Stimulated activated CD4-positive, alpha-beta T cell treated with anti-CD3 and anti-CD28 coated beads, Interleukin-15, amount 100 ng/mL, for 1 hour (primary cell): ENCODE measurements at places on chromosomes 3 and 15.

- no peak for DNase-seq
Observed at GRCh38 chr15:69629631-69630161, 177.1 kb downstream of the RPLP1 start.

- DNase-seq = no peak
Observed at GRCh38 chr3:16298891-16299290, 33.9 kb downstream of the OXNAD1 start.

GRCh38 chr3:183548262-183548769 lies 7.2 kb downstream of the KLHL6 start:
- DNase-seq = no peak

- no peak for DNase-seq
Observed at GRCh38 chr15:33256874-33257273, 53.9 kb upstream of the RYR3 start.

- no peak for DNase-seq
Observed at GRCh38 chr3:86658876-86659275, 332.1 kb downstream of the VGLL3 start.

- DNase-seq = no peak
Observed at GRCh38 chr15:60605879-60606307, 127.0 kb upstream of the ICE2 start.

DNA sequence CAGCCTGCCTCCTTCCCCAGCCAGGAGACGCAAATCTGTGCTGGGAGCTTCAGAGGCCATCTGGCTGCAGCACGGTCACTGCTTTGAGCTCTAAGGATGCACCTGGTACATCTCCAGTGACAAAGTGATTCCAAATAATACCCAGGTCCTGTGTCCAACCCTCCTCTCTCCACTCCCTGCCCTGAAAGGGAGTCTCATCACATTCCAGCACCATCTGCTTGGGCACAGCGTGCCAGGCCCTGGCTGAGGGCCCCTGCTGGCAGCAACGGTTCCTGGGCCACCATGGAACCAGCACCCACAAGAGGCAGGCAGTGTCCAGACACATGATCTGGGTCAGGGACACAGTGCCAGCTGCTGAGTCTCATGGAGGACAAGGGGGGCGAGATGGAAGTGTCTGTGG lies 81.3 kb downstream of the MTHFS start:
- no peak for DNase-seq

DNA sequence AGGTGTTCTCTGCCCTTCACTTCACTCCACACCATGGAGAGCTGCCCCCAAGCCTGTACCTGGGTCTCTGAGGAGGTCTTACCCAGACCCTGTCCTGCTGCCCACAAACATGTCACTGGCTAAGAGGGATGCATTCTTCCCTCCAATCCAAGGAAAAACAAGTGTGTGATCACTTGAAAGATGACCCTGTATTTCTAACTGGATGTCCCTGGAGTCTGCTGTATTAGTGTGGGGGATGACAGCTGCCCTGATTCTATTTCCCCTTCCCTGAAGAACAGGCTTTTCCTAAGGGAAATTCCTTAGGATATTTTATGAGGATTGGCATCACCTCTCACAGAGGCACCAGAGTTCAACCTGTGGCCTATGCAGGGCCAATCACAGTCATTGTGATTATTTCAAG lies 55.0 kb upstream of the GATA2 start:
- no peak for DNase-seq

- peak; percentile 50 for DNase-seq
Observed at GRCh38 chr3:115146418-115147328, at the start of gene ZBTB20. ZBTB20 (minus strand) TSS chr3:115147288.

GRCh38 chr15:25713736-25714537 lies 149.2 kb downstream of the ATP10A start:
- no peak for DNase-seq

GRCh38 chr15:52005748-52006701 lies 13.0 kb upstream of the MAPK6 start:
- DNase-seq = no peak

GRCh38 chr15:34942363-34942762 lies 27.2 kb downstream of the AQR start:
- DNase-seq = no peak

- no peak for DNase-seq
Observed at GRCh38 chr3:114519415-114519814, 225.6 kb downstream of the TIGIT start.

DNA sequence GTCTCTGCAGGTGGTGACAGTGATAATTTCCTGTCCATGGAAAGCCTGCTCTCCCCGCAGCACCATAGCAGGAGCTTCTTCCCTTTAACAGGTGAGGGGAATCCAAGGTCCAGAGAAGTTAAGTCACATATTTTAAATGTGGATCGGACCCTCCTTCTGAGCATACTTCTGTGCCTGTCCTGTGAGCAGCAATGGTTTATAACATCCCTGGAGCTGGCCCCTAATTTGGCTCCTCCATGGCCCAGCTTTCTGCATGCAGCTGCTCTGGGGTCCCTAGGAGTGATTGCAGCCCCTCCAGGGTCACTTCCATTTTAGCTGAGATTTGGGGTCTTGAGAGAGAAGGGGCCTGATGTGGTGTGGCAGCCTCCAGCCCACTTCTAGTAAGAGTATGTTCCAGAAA lies 127.8 kb downstream of the EEFSEC start:
- no peak for DNase-seq

DNA sequence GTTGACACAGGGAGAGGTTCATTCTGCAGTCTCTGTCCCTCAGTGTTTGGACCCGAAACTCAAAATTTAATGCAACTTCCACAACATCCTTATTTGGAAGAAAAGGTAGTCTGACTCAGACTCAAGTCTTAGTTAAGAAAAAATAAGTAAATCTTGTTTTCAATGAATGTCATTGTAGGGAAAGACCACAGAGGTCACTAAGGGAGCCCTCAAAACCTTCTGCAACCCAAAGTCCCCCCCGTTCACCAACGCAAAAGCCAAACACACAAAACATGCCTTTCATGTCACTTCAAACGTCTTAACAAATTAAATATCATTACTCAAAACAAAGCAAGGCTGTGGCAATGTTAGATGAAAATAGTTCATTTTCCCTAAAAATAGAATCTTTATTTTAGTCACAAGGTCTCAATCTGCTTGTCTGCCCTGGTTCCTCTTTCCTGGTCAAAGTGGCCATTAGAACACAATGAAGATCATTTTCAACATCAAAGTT lies 20.9 kb upstream of the SSUH2 start:
- no peak for DNase-seq

DNA sequence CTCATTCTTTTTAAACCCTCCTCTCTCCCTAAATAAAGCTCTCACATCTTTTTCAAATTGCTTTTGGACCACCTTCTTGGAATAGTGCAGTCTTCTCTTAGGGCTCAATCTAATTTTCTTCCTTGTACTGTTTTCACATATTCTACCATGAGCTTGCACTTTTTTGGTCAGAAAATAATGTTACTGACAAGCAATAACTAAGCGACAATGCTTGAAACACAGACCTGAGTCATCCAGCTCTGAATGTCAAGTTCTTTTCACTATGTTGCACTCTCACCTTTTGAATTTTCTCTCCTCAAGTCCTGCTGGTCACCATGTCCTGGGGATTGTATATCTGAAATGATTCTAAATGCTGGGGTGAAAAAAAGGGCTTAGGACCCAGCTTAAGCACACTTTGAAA lies 8.9 kb downstream of the TNFAIP8L3 start:
- DNase-seq = no peak

GRCh38 chr3:55675478-55675877 lies 188.4 kb upstream of the WNT5A start:
- no peak for DNase-seq

DNA sequence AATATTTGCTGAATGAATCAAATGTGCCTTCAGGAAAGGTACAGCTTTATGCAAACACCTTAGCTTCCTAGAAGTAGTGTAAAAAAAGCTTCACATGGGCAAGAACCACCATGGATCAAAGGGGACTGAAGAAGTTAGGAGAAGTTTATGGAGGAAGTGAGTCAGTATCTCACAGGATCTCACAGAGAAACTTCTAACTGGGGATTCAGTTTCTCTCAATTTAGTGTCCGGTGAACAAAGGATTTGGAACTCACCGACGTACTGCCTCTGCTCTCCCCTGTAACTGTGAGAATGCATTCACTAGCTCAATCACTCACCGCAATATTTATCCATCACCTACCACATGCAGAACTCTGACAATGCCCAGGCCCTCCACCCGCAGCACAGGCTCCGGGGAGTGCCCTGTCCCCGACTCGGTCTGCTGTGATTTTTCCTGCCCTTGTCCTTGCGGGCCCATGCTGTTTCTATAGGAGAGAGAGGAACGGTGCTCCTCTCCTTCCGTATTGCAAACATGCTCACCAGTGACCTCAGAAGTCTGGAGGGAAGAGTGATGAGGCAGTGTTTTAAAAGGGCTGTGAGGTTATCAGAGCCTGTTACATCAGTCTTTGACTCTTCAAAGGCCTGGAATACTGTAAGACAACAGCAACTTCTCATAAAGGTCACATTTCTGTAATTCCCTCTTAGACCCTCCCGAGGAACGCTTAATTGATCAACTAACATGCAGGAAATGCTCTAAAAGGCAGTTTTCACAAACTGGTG lies 222.5 kb upstream of the ICE2 start:
- DNase-seq = no peak

DNA sequence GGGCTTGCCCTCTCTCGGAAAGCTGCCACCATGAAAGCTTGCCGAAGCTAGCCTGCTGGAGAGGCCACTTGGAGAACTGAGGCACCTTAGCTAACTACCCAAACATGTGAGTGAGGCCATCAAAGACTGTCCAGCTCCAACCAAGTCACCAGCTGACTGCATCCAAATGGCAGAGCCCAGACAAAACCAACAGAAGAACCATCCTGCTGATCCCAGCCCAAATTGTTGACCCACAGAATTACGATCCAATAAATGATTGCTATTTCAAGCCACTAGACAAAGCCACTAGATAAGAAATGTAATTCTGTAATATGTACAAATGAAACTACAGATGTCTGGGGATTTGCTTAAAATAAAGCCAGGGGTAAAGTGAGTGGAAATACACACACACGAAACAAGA lies 109.8 kb upstream of the TRPM1 start:
- DNase-seq = no peak

DNA sequence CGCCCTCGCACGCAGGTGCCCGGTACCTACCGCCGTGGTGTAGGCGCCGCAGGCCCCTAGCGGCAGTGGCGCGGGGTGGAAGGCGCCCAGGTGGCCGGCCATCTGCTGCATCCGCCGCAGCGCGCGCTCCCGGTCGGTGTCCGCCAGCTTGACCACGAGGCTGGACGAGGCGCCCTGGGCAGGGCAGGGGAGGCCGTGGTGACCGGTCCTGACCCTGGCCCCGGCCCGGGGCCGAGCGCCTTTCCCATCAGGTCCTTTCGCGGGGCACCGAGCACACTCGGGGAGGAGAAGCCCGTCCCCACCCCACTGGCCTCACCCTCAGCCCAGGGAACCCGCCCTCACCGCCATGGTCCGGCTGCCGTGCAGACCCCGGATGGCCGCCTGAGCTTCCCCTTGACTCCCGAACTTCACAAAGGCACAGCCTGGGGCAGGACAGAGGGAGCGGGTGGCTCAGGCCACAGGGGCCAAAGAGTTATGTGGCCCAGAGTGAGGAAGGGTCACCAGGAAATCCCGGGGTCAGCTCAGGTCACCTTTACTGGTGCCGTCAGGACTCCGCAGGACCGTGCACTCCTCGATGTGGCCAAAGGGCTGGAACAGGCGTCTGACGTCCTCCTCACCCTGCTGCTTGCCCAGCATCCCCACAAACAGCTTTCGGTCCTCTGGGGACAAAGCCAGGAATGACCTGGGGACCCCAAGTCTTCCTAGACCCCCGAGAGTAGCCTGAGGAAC lies 17.4 kb upstream of the PARP6 start:
- DNase-seq = no peak

DNA sequence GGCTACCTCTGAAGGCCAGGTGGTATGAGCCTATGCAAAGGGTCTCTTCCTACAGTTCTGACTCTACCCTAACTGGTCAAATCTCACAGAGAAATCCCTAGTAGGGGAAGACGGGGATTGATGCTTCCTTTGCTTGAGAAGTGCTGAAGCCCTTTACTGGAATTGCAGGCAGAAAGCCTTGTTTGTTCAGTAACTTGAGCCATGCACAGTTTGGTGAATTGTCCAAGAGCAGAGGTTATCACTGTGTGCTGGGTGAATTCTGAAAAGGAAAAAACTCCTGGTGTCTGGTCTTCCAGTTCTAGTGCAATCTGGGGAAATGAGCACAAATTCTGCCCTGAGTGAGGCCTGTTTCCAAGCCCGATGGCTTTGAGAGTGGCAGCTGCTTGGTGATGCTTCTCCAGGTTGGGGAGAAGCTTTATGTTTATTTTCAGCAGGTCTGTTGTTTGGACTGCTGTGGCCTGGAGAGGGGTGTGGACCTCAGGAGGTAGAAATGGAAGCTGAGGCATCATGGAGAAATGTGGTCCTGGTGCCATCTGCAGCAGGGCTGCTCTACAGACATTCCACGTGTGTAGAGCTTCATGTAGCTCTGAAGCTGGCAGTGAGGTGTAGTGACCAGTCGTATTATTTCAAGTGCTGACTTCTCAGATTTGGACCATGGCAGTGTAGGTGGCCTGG lies 60.9 kb downstream of the ARNT2 start:
- DNase-seq = no peak

- DNase-seq = no peak
Observed at GRCh38 chr15:51709031-51709430, 27.7 kb downstream of the SCG3 start.

- no peak for DNase-seq
Observed at GRCh38 chr3:160911411-160911810, 155.4 kb downstream of the PPM1L start.

- DNase-seq = no peak
Observed at GRCh38 chr15:93809516-93809915, 421.8 kb upstream of the MCTP2 start.

GRCh38 chr3:62923066-62923465 lies 47.9 kb upstream of the CADPS start:
- DNase-seq = no peak

DNA sequence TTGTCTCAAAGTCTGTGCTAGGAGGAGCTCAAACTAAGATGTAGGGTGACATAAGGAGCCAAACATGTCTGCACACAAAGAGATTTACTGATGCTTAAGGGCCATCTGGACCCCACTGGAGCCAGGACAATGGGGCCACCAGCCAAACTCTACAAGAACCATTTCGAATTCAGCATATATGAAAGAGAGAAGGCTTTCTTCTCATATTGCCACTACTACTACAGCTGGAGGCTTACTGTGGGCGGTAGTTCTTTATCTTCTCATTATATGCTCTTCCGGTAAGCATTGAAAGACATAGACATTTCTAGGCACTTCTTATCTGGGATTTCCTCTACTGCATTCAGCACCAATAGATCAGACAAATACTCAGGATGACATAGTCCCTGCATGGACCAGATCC lies 404.4 kb upstream of the PROK2 start:
- DNase-seq = no peak

DNA sequence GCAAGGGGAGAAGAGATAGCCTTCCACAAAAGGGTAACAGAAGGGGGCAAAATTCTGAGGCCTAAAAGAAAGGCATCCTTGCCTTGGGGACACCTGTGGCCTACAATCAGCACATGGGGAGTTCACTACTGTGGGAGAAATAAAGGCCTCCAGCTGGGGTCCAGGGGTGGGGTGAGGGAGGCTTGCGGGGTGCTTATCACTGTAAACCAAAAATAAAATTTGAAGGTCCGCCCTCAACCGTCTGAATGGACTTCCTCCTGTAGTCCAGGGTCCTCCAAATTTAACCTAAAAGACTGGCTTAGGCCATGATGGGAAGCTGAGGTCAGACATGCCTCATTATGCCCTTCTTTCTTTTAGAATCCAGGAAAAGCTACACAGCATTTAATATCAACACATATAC lies 2.1 kb upstream of the POLR2M start:
- no peak for DNase-seq

GRCh38 chr15:64011736-64012135 lies 34.5 kb downstream of the DAPK2 start:
- DNase-seq = no peak
